ENCODE measurements at places on chromosomes 4 and X. TPM values are rescaled to one million over a fixed set of nuclear protein-coding genes. Genes with fewer than 3 reads are reported as not detected.

Gene NKX1-1
- total RNA-seq, result not detected

Gene FHDC1
- total RNA-seq, result 0.23 TPM

Gene GPC3
- total RNA-seq, result not detected

- no peaks in the 10 kb centered on the region for H3K27me3 ChIP-seq
- H3K4me1 ChIP-seq, result no peaks in the 10 kb centered on the region
- H3K27ac ChIP-seq, result no peak overlapping the region
- H3K4me3 ChIP-seq, result no peak overlapping the region
Observed at GRCh38 chr4:18636001-18636585, 614.5 kb upstream of the LCORL start.

DNA sequence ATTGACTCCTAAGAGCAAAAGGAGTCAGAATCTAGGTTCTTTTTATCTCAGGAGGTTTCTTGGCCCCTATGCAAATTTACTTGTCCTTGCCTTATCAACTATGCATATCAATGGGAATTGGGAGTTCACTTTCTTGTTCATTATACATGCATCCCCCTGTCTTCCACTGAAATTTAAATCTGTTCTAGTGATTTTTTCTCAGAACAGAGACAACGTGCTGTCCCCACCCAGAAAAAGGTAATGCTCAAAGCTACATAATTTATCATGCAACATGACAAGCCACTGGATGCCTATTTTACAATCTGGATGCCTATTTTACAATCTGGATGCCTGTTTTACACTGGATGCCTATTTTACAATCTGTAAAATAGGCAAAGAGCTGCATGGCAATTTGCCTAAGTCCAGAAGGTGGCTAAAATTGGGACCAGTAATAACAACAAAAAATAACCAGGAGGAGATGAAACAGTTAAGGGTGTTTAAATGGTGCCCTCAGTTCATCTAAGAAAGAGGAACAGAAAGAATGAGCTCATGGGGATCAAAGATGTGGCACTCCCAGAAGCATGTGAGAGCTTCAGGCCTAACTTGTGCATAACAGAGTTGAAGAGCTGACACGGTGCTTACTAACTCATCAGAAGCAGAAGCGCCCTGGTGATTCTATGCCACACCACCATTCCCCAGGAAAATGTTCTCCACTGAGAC is 537.8 kb upstream of the BOD1L1 start:
- peak overlapping the region; percentile 14 for H3K4me3 ChIP-seq
- no peaks in the 10 kb centered on the region for H3K36me3 ChIP-seq
- DNase-seq, result no peak
- H3K4me1 ChIP-seq, result no peaks in the 10 kb centered on the region

- H3K4me1 ChIP-seq, result no peaks in the 10 kb centered on the region
- no peak overlapping the region for H3K4me3 ChIP-seq
- H3K27me3 ChIP-seq, result no peaks in the 10 kb centered on the region
- H3K27ac ChIP-seq, result no peak overlapping the region
Observed at GRCh38 chr4:180028682-180029081, 2214.5 kb upstream of the TENM3 start.

DNA sequence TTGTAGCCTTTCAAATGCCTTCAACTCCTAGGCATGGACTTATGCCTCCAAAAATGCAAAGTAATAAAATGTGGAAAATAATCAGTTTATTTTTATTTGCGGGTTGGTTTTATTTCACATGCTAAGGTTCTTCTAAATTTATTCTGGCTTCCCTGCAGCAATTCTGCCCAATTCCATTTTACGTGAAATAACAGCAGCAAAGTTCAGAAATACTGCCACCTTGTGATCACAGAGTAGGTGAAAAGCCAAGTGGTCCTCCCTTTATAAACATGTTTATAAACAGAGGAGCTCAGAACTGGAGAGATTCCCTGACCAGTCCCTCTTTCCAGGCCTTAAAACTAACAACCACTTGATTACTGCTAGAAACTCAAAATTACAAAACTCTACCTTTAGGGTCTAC is 14.7 kb upstream of the DCHS2 start:
- no peaks in the 10 kb centered on the region for H3K4me1 ChIP-seq
- DNase-seq, result peak; percentile 17
- no peak overlapping the region for H3K27ac ChIP-seq
- H3K4me3 ChIP-seq, result no peak overlapping the region

- H3K27me3 ChIP-seq, result no peaks in the 10 kb centered on the region
- H3K4me1 ChIP-seq, result no peaks in the 10 kb centered on the region
- no peak for DNase-seq
- H3K27ac ChIP-seq, result no peak overlapping the region
Observed at GRCh38 chrX:15224747-15225146, 45.1 kb downstream of the ASB9 start.

DNA sequence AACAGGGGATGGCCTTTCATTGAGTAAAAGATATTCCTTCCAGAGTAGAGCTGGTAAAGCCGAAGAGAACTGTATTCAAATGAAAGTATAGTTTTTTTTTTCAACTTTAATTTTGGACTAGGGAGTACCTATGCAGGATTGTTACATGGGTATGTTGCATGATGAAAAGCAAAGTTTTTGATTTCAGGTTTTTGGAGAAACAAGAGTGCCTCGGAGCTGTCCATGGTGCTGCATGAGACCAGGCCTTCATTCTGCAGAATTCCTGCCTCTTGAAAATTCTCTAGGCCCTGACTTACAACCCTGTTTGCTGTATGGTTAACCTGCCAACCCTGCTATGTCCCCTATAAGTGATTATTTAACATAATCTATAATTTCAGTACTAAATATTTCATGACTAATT is 1065.7 kb upstream of the FTHL17 start:
- H3K36me3 ChIP-seq, result no peaks in the 10 kb centered on the region
- H3K4me1 ChIP-seq, result no peaks in the 10 kb centered on the region
- DNase-seq, result no peak
- no peaks in the 10 kb centered on the region for H3K27me3 ChIP-seq

GRCh38 chr4:28358606-28359005 is 1498.0 kb downstream of the STIM2 start:
- no peaks in the 10 kb centered on the region for H3K4me1 ChIP-seq
- no peak overlapping the region for H3K27ac ChIP-seq
- no peaks in the 10 kb centered on the region for H3K36me3 ChIP-seq

- peak; percentile 4 for DNase-seq
- H3K36me3 ChIP-seq, result no peaks in the 10 kb centered on the region
- no peak overlapping the region for H3K27ac ChIP-seq
- no peaks in the 10 kb centered on the region for H3K27me3 ChIP-seq
Observed at GRCh38 chrX:129823522-129823921, 20.2 kb downstream of the ZDHHC9 start.
